ENCODE measurements at places on chromosomes 4 and X.

GRCh38 chrX:12825801-12826200 lies 34.6 kb downstream of the PRPS2 start:
- no peak for DNase-seq

GRCh38 chr4:37441231-37442061 lies 196.9 kb downstream of the NWD2 start:
- no peak for DNase-seq

- DNase-seq, result no peak
These were observed 261.2 kb downstream of the CBLL2 start for GRCh38 chrX:22533898-22534297.

- no peak for DNase-seq
These were observed 174.5 kb upstream of the C1QTNF7 start for GRCh38 chr4:15253349-15253748.

DNA sequence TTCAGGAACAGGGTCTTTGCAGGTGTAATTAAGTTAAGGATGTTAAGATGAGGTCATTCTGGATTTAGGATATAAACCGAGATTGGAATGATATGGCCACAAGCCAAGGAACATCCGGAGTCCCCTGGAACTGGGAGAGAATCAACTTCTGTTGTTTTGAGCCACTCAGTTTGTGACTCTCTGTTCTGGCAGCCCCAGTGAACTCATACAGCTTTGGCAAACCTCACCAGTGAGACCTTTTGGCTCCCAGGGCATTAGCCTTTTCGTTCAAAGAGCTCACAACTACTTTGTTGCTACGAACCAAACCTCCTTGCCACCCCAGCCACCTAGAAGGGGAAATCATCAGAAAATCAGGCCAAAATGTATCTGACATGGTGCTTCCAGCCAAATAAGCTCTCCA lies 80.4 kb downstream of the MTMR1 start:
- no peak for DNase-seq

GRCh38 chrX:63032811-63033210 lies 318.3 kb downstream of the SPIN4 start:
- DNase-seq, result no peak

GRCh38 chrX:39477762-39478120 lies 620.0 kb downstream of the BCOR start:
- DNase-seq, result no peak

GRCh38 chrX:108362026-108362425 lies 76.2 kb downstream of the COL4A6 start:
- DNase-seq, result no peak

- no peak for DNase-seq
These were observed 144.1 kb upstream of the ETNPPL start for GRCh38 chr4:108906866-108907367.

DNA sequence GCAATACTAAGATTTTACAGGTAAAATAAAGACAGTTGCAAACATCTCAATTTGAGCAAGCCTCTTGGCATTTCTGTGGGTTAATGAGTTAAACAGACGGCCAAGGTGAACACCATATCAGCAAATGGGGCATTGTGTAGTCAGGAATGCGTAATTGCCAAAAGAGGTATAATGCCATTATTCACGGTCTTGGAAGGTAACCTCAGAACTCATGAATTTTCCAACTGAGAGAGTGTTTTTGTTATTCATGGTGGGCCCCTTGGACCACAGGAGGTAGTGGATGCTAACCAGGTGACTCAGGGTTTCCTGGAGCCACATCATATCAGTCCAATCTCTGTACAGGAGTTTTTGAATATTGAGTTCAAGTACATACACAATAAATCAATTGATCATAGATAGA lies 368.0 kb upstream of the TECRL start:
- no peak for DNase-seq

DNA sequence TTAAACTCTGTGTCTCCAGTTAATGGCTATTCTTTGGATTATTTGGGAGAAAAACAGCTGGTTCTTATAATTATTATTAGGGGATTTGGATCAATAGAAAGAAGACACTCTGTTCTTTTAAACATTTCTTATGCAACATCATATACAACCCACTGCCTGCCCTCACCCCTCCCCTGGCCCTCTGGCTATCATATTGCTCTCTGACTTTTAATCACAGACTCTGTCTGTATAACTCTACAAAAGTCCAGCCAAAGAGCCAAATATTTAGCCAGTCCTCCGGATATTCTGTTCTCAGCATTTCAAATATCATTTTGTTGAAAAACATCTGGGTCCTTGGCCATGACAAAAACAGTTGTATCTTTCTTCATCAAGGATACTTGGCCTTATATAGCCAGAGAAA lies 19.0 kb upstream of the PACRGL start:
- DNase-seq, result no peak

GRCh38 chr4:71785959-71786358 lies 2.1 kb upstream of the GC start:
- peak; percentile 3 for DNase-seq

- DNase-seq, result no peak
These were observed 18.0 kb upstream of the UBA1 start for GRCh38 chrX:47175588-47175980.

GRCh38 chrX:87236830-87237440 lies 280.7 kb upstream of the KLHL4 start:
- DNase-seq, result no peak

DNA sequence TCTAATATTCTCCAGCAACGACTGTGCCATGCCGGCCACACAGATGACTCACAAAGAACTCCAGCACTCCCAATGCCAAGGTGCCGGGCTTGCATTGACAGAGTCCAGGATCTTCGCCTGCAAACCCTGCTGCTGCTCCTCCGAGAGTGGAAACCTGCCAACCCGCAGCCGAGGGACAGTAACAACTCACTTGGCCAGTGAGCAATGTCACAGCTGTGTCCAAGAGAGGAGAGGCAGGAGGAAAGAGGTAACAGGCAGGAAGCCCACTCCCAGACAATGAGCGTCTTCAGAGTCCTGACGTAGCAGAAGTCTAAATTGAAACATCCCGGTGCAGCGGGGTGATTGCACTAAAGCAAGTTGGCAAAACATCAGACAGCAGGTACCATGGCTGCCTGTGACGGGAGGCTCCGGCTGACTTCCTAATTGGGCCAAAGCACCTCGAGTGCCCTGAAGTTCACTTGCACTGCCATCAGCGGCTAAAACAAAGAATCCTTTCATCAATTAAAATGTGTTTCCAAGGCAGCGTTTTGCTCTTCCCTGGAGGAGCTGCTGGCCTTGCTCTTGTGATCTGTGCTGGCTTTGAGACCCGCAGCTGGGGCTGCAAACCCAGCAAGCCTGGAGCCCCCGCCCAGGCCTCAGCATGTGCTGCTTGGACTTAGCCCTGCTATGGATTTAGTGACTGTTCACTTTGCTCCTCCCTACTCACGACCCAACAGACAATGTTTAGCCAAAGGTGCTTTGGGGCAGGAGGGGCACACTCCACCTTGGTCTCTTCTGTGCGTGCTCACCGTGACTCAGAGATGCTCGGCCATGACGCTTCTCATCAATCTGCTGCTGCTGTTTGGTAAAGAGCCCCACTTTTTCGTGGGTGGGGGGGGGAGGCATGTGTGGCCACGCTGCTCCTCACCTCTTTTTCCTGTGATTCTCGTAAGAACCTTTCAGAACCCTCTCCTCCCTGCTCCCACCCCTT lies 36.5 kb downstream of the DCTD start:
- DNase-seq, result no peak

GRCh38 chrX:82589410-82589809 lies 918.7 kb upstream of the POU3F4 start:
- no peak for DNase-seq

DNA sequence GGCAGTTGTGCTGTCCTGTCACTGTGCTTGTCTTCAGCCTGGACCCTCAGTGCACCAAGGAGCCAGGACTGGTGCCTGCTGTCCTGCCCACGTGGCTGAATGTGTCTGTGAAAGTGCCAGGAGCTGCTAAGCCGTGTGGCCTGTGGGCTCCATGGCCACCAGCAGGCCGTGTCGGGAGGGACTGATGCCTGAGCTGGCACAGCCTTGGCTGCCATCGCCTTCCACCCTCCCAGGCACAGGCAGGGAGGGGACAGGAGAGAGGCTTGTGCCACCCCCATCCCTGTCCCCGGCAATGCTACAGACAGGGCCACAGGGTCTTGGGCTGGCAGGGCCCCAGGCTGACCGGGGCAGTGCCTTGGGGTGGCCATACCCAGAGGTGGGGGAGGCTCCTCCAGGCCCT lies 24.8 kb downstream of the DOK7 start:
- no peak for DNase-seq

GRCh38 chrX:114532111-114532805 lies 51.6 kb upstream of the HTR2C start:
- DNase-seq, result no peak

DNA sequence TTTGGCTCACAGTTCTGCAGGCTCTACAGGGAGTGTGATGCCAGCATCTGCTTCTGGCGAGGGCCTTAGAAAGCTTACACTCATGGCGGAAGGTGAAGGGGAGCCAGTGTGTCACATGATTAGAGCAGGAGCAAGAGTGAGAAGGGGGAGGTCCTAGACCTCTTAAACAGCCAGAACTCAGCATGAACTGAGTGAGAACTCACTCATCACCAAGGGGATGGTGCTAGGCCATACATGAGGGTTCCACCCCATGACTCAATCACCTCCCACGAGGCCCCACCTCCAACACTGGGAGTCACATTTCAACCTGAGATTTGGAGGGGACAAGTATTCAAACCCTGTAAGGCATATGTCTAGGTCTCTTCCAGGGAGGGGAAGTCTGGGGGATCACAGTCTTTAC lies 33.4 kb downstream of the SPRY1 start:
- no peak for DNase-seq

GRCh38 chr4:181989071-181989470 lies 254.1 kb upstream of the TENM3 start:
- DNase-seq, result no peak

GRCh38 chr4:141815646-141816045 lies 179.3 kb downstream of the IL15 start:
- no peak for DNase-seq

- no peak for DNase-seq
These were observed 24.8 kb downstream of the KLHL15 start for GRCh38 chrX:24002167-24002566.

DNA sequence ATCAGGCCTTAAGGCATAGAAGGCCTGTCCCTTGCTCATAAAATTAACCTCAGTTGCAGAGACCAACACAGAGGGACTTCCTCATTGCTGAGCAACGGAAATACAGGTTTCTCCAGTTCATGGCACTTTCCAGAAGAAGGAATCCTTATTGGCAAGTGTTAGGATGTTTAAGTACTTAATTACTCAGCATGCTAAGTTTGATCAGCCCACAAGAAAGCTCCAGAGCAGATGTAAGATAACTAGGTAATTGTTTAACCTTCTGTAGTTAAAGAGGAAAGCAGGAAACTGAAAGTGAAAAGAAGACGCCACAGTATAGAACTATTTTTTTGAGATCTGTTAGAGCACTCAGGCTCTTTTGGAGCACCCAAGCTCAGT lies 33.5 kb downstream of the SMS start:
- DNase-seq, result no peak

GRCh38 chr4:62849696-62850095 lies 1559.6 kb downstream of the TECRL start:
- no peak for DNase-seq

GRCh38 chrX:15194146-15194545 lies 75.7 kb downstream of the ASB9 start:
- peak; percentile 47 for DNase-seq

DNA sequence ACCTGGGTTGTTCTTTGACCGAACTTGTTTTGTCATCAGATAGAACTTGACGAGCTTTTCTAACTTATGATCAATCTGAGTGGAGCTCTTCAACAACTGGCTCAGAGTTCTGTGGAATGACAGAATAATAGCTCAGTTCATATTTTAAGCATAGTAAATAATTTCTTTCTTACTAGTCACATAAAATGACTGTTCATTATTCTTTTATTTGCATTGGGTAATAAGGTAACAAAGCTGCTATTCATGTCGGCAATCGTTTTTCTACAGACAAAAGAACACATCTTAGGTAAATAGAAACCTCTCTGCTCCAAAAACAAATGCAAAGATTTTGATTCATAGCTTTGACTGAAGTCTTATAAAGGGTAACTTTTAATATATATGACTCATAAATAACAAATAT lies 57.3 kb upstream of the CXCL8 start:
- no peak for DNase-seq

DNA sequence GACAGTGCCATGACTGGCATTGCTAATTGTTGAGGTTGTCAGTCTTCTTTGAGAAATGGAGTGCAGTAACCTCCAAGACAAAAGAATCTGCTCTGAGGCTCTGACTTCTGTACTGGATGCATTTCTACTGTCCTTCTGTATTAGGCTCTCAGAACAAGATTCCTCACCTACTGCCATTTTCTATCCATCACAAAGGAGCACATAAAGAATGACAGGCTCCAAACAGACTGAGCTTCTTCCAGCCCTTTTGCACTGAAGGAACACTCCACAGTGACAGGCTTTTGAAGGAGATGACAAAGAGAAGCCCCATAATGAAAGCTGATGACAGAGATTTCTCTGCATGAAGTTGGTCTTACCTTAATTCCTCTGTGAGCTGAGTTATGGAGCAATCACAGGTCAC lies 162.2 kb downstream of the PCDH19 start:
- DNase-seq, result no peak

GRCh38 chrX:110108381-110108821 lies 105.5 kb downstream of the TMEM164 start:
- DNase-seq, result no peak

- no peak for DNase-seq
These were observed 24.8 kb downstream of the EVC2 start for GRCh38 chr4:5683566-5683965.

Data from GM23248 (cell line).